ENCODE measurements at places on chromosomes 13 and 19. TPM values are rescaled to one million over a fixed set of nuclear protein-coding genes. Genes with fewer than 3 reads are reported as not detected.

Gene KCNJ14
- total RNA-seq = 2.5 TPM

Gene FCER2
- 0.20 TPM for total RNA-seq

Gene LCP1
- total RNA-seq = 2.2 TPM

Gene PLD3
- total RNA-seq = 123 TPM

Gene NXNL1
- total RNA-seq = not detected

DNA sequence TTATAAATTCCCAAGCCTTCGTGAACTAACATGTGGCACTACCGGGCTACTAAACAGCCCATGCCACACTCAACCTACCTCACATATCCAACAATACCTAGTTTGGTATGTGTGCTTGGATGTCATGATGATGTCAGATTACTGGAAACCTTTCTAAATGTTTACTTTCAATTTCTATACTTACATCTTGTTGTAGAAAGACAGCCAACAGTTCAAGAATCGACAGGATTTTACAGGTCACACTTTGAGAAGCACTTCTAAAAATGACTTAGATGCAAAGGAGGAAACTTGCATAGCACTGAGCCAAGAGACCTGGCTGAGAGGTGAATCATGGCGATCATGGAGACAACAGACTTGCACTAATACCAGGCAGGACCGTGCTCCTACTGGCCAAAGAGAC lies 209.9 kb downstream of the COL4A1 start:
- H3K36me3 ChIP-seq = no peaks in the 10 kb centered on the region
- no peak for DNase-seq
- H3K4me3 ChIP-seq = no peak overlapping the region
- no peak overlapping the region for H3K27ac ChIP-seq
- H3K4me1 ChIP-seq = peaks cover 18% of the 10 kb centered on the region

- no peaks in the 10 kb centered on the region for H3K27me3 ChIP-seq
- no peak for DNase-seq
- H3K27ac ChIP-seq = no peak overlapping the region
- no peak overlapping the region for H3K4me3 ChIP-seq
- H3K4me1 ChIP-seq = no peaks in the 10 kb centered on the region
Measured at GRCh38 chr13:49927755-49928154, 8.4 kb downstream of the SPRYD7 start.

GRCh38 chr13:100658363-100658762 lies 16.2 kb downstream of the TMTC4 start:
- no peak for DNase-seq
- no peak overlapping the region for H3K27ac ChIP-seq
- no peaks in the 10 kb centered on the region for H3K27me3 ChIP-seq
- no peaks in the 10 kb centered on the region for H3K4me1 ChIP-seq

- no peak for DNase-seq
- peaks cover 2% of the 10 kb centered on the region for H3K4me1 ChIP-seq
- no peaks in the 10 kb centered on the region for H3K36me3 ChIP-seq
- no peak overlapping the region for H3K4me3 ChIP-seq
- no peak overlapping the region for H3K27ac ChIP-seq
- H3K27me3 ChIP-seq = no peaks in the 10 kb centered on the region
Measured at GRCh38 chr13:46613409-46614049, 60.6 kb downstream of the LRCH1 start.

- H3K27ac ChIP-seq = no peak overlapping the region
- H3K27me3 ChIP-seq = 0 out of 2 replicates have a peak, but pooled peaks cover 6% of the 10 kb centered on the region
- no peaks in the 10 kb centered on the region for H3K36me3 ChIP-seq
- no peak overlapping the region for H3K4me3 ChIP-seq
- no peak for DNase-seq
Measured at GRCh38 chr13:77737583-77738200, 40.2 kb downstream of the SLAIN1 start.

DNA sequence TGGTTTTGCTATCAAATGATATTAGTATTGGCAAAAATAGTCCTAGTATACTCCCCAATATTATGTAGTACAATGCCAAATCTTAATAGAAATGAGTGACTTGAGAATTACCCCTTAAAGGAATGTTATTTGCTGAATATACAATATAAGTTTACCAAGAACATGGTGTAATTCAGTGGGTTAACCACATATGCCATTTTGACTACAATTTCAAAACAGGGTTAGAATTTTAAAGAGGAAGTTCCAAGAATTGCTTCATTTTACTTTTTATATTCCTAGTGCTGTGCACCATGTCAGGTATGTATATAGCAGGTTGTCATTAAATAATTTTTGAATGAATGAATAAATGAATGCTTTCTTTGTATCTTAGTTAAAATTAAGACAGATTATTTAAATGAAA lies 66.3 kb downstream of the LMO7 start:
- no peak overlapping the region for H3K4me3 ChIP-seq
- H3K27ac ChIP-seq = no peak overlapping the region

Data from HCT116 (cell line).